Progenitor cell of endocrine pancreas (in vitro differentiated cells): ENCODE measurements at places on chromosomes 11 and 22. TPM values are rescaled to one million over a fixed set of nuclear protein-coding genes. Genes with fewer than 3 reads are reported as not detected.

GRCh38 chr11:47466701-47467250, 17.8 kb upstream of the RAPSN start:
- peaks cover 31% of the 10 kb centered on the region for H3K4me1 ChIP-seq
- peaks cover 18% of the 10 kb centered on the region for H3K36me3 ChIP-seq
- H3K4me3 ChIP-seq, result no peak overlapping the region
- no peak for DNase-seq
- H3K27me3 ChIP-seq, result no peaks in the 10 kb centered on the region
- H3K27ac ChIP-seq, result peak overlapping the region; percentile 67

Gene CARD16
- total RNA-seq, result not detected in 2 replicates

GRCh38 chr11:22317656-22318055, 20.5 kb upstream of the SLC17A6 start:
- H3K27ac ChIP-seq, result no peak overlapping the region
- H3K36me3 ChIP-seq, result no peaks in the 10 kb centered on the region
- DNase-seq, result no peak
- no peaks in the 10 kb centered on the region for H3K4me1 ChIP-seq
- no peaks in the 10 kb centered on the region for H3K27me3 ChIP-seq
- no peak overlapping the region for H3K4me3 ChIP-seq

DNA sequence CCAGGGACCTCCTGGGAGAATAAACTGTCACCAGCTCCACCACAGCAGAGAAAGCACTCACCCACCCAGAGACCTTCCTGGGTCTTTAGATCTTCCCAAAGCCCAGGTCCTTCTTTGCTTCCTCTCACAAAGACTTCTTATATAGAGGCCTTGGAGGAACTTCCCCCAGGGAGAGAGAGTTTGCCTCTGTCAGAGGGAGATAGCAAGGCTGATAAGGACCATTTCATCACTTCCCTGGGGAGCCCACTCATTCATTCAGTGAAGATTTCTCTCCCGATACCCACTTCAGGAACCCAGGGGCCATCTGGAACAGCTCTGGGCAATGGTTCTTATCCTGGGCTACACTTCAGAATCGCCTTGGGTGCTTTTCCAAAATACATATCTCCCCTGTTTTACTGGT, at the start of gene PRG2:
Gene PRG2, minus strand, starts transcription at position 116 of the 400 bp plus-strand sequence. CDS start 706 bp downstream, outside the sequence.
- H3K4me3 ChIP-seq, result no peak within 1 kb of the TSS
- no peak within 1 kb of the TSS for H3K27ac ChIP-seq
- no peak for DNase-seq
- no peaks in the 10 kb centered on the region for H3K36me3 ChIP-seq
- peaks cover 54% of the 10 kb centered on the region for H3K27me3 ChIP-seq

Gene IL18
- 1.4 and 2.9 TPM in 2 replicates for total RNA-seq

DNA sequence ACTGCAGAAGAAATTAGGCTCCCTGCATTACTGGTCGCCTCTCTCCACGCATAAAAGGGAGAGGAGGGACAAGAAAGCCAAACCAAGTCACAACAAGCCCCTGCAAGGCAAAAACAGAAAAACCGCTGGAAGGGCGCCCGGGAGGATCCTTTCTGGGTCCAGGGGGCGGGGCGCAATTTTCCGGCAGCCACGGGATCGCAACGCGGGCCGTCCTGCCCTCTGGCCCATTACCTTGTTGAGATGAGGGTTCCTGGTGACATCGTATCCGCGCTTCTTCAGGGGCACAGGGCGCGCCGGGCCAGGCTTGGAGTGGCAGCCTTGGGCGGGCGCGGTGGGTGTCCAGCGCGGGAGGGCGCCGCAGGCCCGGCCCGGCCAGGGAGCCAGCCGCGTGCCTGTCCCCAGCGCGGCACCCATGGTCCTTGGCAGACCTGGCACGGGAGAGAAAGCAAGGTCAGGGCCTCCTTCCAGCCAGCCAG, 847 bp downstream of the ME3 start:
- H3K4me1 ChIP-seq, result peaks cover 28% of the 10 kb centered on the region
- peaks cover 59% of the 10 kb centered on the region for H3K27me3 ChIP-seq
- no peak for DNase-seq
- no peak overlapping the region for H3K27ac ChIP-seq
- H3K36me3 ChIP-seq, result no peaks in the 10 kb centered on the region

DNA sequence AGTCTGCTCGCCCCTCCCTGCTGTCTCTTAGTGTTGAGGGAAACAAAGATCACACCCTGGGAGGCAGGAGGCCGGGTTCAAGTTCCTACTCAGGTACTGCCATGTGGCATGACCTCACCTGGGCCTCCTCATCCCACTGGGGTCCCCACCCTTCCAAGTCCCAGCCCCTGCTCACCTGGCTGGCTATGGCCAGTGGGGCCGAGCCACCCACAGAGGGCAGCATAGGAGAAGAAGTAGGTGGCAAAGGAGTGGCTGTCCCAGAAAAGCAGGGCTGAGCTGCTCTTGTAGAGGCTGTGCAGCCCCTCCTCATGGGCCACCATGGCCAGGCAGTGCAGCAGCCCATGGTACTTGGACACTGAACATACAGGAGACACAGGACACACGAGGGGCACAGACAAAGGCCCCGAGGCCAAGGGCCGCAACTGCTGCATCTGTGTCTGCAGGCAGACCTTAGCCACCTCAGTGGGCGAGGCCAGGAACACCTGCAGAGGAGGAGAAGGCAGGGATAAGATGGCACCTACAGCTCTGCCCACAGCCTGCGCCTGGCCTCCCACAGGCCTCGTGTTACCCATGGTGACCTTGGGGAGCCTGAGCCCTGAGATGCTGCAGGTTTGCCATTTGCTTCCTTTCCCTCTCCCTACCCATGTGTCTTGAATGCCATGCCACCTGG, 50.6 kb upstream of the MPEG1 start:
- no peaks in the 10 kb centered on the region for H3K27me3 ChIP-seq
- H3K4me3 ChIP-seq, result no peak overlapping the region
- H3K27ac ChIP-seq, result no peak overlapping the region
- DNase-seq, result no peak
- peaks cover 1% of the 10 kb centered on the region for H3K4me1 ChIP-seq
- H3K36me3 ChIP-seq, result no peaks in the 10 kb centered on the region

Gene OR8J1
- total RNA-seq, result not detected in 2 replicates

GRCh38 chr22:23083315-23084021, 13.1 kb downstream of the GNAZ start:
- H3K27me3 ChIP-seq, result no peaks in the 10 kb centered on the region
- no peak for DNase-seq
- peaks cover 17% of the 10 kb centered on the region for H3K4me1 ChIP-seq
- no peak overlapping the region for H3K4me3 ChIP-seq

- H3K4me1 ChIP-seq, result peaks cover 4% of the 10 kb centered on the region
- DNase-seq, result no peak
- peak overlapping the region; percentile 83 for H3K27ac ChIP-seq
- H3K27me3 ChIP-seq, result no peaks in the 10 kb centered on the region
- H3K36me3 ChIP-seq, result peaks cover 38% of the 10 kb centered on the region
- H3K4me3 ChIP-seq, result no peak overlapping the region
Observed at GRCh38 chr22:24315367-24315966, 44.8 kb downstream of the SPECC1L start.

Gene EXPH5
- 32.8 and 35.0 TPM in 2 replicates for total RNA-seq

DNA sequence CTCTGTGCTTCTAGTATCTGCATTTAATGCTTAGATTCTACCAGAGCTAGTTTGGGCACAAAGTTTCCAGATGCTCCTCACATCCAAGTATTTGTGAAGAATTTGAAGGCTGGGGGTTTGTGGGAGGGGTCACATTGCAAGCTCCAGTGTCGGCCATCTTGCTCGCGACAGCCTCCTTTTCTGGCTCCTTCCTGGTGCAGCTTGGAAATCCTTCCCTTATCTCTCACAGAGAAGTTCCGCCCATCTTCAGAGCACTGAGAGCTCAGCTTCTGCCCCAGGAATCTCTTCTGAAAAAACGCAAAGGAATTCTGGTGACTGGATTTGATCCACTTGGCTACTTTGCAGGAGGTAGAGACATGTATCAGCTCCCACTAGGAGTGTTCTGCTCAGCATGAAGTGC, 497.5 kb downstream of the TBC1D22A start:
- H3K4me3 ChIP-seq, result no peak overlapping the region
- no peak overlapping the region for H3K27ac ChIP-seq
- H3K4me1 ChIP-seq, result no peaks in the 10 kb centered on the region
- H3K36me3 ChIP-seq, result peaks cover 5% of the 10 kb centered on the region
- no peak for DNase-seq
- H3K27me3 ChIP-seq, result no peaks in the 10 kb centered on the region

GRCh38 chr11:20337526-20338154, 25.9 kb upstream of the HTATIP2 start:
- no peak overlapping the region for H3K27ac ChIP-seq
- DNase-seq, result no peak
- H3K4me1 ChIP-seq, result no peaks in the 10 kb centered on the region

DNA sequence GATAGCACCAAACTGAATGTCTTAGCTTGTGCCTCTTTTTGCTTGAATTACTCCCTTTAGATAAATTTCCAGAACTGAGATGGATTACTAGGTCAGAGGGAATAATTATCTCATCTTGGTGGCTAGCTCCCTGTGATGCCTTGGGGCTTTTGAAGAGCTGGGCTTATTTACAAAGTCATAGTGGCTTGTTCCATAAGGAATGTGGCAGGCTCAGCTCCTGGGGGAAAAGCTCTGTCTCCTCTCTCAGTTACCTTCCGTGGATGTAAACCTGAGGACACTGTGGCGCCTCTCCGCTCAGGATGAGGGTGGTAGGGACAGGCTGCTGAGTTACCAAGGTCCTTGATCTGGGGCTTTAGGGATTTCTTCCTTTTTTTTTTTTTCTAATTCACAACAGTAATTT, 121.7 kb downstream of the PARVA start:
- no peak overlapping the region for H3K27ac ChIP-seq
- H3K4me1 ChIP-seq, result peaks cover 3% of the 10 kb centered on the region
- peaks cover 20% of the 10 kb centered on the region for H3K36me3 ChIP-seq
- DNase-seq, result no peak
- H3K4me3 ChIP-seq, result no peak overlapping the region

DNA sequence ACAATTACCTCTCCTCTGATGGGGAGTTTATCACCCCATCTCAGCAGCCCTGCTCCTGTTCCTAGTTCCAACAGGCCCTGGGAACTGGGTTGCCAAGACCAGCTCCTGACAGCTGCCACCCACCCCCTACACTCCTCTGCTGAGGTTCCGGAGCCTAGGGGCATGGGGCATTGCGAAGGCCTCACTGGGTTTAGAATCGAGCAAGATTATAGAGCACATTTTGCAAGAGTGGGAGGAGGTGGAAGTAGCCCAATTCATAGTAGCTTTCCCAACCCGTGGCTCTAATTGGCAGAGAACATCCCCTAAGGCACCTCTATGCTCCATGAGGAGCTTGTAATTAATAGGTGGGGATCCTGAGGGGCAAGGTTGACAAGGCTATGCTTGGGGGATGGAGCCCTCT, 23.0 kb downstream of the MYEOV start:
- no peak overlapping the region for H3K4me3 ChIP-seq
- peaks cover 3% of the 10 kb centered on the region for H3K27me3 ChIP-seq
- no peak overlapping the region for H3K27ac ChIP-seq
- no peak for DNase-seq
- H3K36me3 ChIP-seq, result no peaks in the 10 kb centered on the region

Gene B3GAT3
- total RNA-seq, result 43.4 and 48.9 TPM in 2 replicates

Gene CSF2RB
- total RNA-seq, result not detected in 2 replicates

DNA sequence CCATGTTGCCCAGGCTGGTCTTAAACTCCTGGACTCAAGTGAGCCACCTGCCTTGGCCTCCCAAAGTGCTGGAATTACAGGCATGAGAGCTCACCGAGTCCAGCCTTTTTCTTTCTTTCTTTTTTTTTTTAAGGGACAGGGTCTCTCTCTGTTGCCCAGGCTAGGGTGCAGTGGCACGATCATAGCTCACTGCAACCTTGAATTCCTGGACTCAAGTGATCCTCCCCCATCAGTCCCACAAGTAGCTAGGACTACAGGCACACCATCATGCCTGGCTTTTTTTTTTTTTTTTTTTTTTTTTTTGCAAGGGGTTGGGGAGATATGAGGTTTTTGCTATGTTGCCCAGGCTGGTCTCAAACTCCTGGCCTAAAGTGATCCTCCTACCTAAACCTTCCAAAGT, 78.5 kb downstream of the MRTFA start:
- H3K4me3 ChIP-seq, result no peak overlapping the region
- H3K27ac ChIP-seq, result no peak overlapping the region
- peaks cover 6% of the 10 kb centered on the region for H3K36me3 ChIP-seq
- no peak for DNase-seq
- H3K4me1 ChIP-seq, result peaks cover 6% of the 10 kb centered on the region
- H3K27me3 ChIP-seq, result no peaks in the 10 kb centered on the region

Gene CRYBA4
- total RNA-seq, result not detected in 2 replicates

Gene MPEG1
- not detected in 2 replicates for total RNA-seq

GRCh38 chr11:12286606-12287005, 90.8 kb upstream of the PARVA start:
- peaks cover 1% of the 10 kb centered on the region for H3K4me1 ChIP-seq
- H3K36me3 ChIP-seq, result no peaks in the 10 kb centered on the region
- no peak overlapping the region for H3K4me3 ChIP-seq
- DNase-seq, result no peak

GRCh38 chr11:12746593-12747097, 72.4 kb downstream of the TEAD1 start:
- H3K27ac ChIP-seq, result peak overlapping the region; percentile 97
- no peaks in the 10 kb centered on the region for H3K27me3 ChIP-seq
- no peaks in the 10 kb centered on the region for H3K36me3 ChIP-seq
- H3K4me3 ChIP-seq, result peak overlapping the region; percentile 26
- H3K4me1 ChIP-seq, result peaks cover 62% of the 10 kb centered on the region

Gene TBX10
- not detected in 2 replicates for total RNA-seq

- DNase-seq, result no peak
- peaks cover 7% of the 10 kb centered on the region for H3K27me3 ChIP-seq
- H3K27ac ChIP-seq, result no peak overlapping the region
- H3K36me3 ChIP-seq, result no peaks in the 10 kb centered on the region
- H3K4me1 ChIP-seq, result no peaks in the 10 kb centered on the region
Observed at GRCh38 chr11:35494957-35495490, 30.4 kb downstream of the PAMR1 start.

Gene GLYAT
- total RNA-seq, result not detected in 2 replicates

Gene PRR5L
- total RNA-seq, result 1.7 and 2.0 TPM in 2 replicates

GRCh38 chr11:133968300-133968699, 11.5 kb upstream of the IGSF9B start:
- no peaks in the 10 kb centered on the region for H3K4me1 ChIP-seq
- DNase-seq, result peak; percentile 61
- peaks cover 86% of the 10 kb centered on the region for H3K27me3 ChIP-seq
- no peaks in the 10 kb centered on the region for H3K36me3 ChIP-seq
- no peak overlapping the region for H3K4me3 ChIP-seq

DNA sequence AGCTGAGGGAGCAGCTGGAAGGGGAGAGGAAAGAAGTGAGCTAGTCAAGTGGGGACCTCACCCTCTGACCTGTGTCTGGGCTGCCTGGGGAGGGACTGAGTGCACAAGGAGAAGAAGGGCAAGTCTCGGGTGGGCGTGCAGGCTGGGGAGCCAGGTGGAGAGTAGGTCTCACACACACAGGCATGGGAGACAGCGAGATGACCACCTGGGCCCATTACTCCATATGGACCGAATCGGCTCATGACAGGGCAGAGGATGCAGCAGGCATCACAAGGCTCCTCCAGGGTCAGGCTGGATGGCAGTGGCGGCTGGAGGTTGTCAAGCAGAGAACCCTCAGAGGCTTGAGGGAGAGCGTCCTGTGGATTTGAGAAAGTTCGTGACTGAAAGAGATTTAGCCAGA, 63.5 kb downstream of the CEP164 start:
- no peaks in the 10 kb centered on the region for H3K4me1 ChIP-seq
- no peak for DNase-seq
- H3K27me3 ChIP-seq, result no peaks in the 10 kb centered on the region
- H3K27ac ChIP-seq, result no peak overlapping the region
- H3K4me3 ChIP-seq, result no peak overlapping the region

Gene NPTXR
- total RNA-seq, result 4.7 TPM in 2 replicates

GRCh38 chr22:47627556-47628253, 865.3 kb downstream of the TBC1D22A start:
- H3K27ac ChIP-seq, result no peak overlapping the region
- DNase-seq, result no peak
- H3K4me3 ChIP-seq, result no peak overlapping the region
- H3K36me3 ChIP-seq, result no peaks in the 10 kb centered on the region

- H3K4me3 ChIP-seq, result no peak overlapping the region
- peak overlapping the region; percentile 31 for H3K27ac ChIP-seq
- no peaks in the 10 kb centered on the region for H3K36me3 ChIP-seq
- peaks cover 2% of the 10 kb centered on the region for H3K4me1 ChIP-seq
Observed at GRCh38 chr11:44002191-44003093, 45.3 kb upstream of the ACCSL start.

Gene AAMDC
- total RNA-seq, result 20.4 TPM in 2 replicates
